ENCODE measurements at places on chromosomes 7 and 10.
A peak's percentile ranks its signal among the peaks of the same experiment; 100 is the strongest.

DNA sequence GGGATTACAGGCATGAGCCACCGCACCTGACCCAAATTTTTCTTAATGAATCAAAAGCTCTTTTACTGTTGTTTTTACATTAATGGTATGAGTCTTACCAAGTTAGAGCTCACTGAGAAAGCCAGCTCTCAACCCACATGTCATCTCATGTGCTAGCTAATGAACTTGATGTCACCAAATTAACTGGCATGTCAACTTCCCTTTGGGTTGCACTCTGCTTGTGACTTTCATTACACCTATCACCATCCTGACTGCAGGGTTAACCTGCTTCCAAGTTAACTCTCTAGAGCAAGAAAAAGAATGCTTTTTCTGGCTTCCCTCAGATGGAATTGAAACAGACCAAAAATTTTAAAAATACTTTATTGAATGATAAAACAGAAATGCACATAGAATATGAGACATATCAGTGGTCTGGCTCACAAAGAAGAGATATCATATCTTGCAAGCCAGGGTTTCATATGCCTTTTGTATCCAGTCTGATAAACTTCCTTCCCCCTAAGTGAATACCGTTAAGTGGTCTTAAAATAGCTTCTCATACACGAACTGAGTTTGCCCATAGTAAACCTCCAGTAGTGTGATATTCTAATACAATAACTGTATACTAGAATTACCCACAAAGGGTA is 42.9 kb upstream of the TRIM24 start:
- no peak for DNase-seq

DNA sequence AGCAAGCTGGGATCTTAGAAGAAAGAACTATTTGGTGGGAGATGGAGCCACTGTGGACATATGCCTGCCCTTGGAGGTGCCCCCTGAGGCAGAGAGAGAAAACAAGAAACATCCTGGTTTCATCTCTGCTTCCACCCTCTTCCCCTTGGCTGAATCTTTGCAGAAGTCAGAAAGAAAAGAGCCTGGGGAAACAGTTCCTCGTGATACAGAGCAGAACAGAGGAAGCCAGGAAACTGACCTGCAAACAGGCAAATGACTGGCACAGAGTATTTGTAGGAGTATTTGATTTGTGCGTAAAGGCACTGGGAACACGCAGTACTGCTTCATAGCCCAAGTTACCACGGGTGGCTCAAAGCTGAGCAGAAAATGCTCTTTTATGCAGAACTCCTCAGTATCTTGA is 7.0 kb upstream of the KEL start:
- DNase-seq: no peak

GRCh38 chr7:21543528-21544302 is 876 bp downstream of the DNAH11 start:
- DNase-seq: no peak

GRCh38 chr7:42931447-42931833 is 534 bp downstream of the PSMA2 start:
- no peak for DNase-seq

GRCh38 chr10:23324351-23324750 is 20.2 kb downstream of the C10orf67 start:
- no peak for DNase-seq

DNA sequence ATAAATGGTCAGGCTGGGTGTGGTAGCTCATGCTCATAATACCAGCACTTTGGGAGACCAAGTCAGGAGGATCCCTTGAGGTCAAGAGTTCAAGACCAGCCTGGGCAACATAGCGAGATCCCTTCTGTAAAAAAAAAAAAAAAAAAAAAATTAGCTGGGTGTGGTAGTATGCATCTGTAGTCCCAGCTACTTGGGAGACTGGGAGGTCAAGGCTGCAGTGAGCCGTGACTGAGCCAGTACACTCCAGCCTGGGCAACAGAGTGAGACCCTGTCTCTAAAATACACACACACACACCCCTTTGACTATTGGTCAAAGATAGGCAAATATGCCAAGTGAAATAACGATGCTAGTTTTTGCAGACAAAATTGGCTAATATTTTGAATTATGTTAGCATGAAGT is 80.6 kb downstream of the IGF2BP3 start:
- DNase-seq: no peak

GRCh38 chr7:87057210-87057609 is 2.2 kb downstream of the ELAPOR2 start:
- no peak for DNase-seq

GRCh38 chr7:155549226-155549625 is 2.9 kb upstream of the CNPY1 start:
- DNase-seq: no peak

DNA sequence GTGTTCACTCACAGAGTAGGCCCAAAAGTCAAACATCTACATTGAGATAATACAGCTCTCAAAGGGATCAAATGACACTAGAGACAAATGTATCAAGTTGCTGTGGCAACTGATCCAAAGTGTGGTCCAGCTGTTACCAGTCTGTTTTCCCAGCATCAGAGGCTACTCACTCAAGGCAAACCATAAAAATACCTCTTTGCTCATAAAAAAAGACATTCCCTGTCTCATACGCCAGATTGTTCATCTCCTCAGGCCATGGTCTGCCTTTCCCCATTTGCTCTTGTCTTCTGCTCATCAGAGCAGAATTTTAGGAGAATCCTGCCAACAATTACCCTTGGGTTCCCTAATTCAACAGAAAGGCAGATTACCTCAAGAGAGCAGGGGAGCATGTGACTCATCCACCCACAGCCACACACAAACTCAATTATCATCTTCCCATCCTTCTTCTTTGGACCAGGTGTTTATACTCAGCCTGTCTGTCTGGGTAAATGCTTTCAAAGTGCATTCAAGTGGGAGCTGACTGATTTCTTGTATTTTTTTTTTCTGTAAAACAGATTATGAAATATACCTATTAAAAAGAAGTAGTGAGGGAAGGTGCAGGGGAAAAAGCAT is 226.5 kb upstream of the HPS1 start:
- DNase-seq: no peak

- no peak for DNase-seq
These were observed 227.0 kb downstream of the INHBA start for GRCh38 chr7:41475801-41476459.

- DNase-seq: no peak
These were observed 7.8 kb downstream of the C1GALT1 start for GRCh38 chr7:7190142-7190541.

DNA sequence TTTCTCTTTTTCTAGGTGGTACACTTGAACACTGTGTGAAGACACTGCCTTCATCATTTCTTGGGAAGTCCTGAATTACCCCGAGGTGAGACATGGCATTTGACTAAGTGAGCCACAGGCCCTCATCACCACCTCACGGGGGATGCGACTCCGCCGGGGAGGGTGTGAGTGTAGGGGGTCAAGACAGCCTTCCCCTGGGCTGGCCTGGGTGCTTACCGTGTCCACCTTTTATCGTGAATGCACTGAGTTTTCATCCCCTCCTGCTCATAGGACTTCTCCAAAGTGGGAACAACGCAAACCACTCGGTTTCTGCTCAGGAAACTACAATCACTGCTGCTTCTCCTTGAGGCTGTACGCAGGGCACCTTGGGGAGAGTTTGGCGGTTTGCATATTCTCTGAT is 176.9 kb downstream of the SH2D4B start:
- DNase-seq: no peak

GRCh38 chr10:44024356-44025116 is 360.4 kb downstream of the CXCL12 start:
- no peak for DNase-seq

DNA sequence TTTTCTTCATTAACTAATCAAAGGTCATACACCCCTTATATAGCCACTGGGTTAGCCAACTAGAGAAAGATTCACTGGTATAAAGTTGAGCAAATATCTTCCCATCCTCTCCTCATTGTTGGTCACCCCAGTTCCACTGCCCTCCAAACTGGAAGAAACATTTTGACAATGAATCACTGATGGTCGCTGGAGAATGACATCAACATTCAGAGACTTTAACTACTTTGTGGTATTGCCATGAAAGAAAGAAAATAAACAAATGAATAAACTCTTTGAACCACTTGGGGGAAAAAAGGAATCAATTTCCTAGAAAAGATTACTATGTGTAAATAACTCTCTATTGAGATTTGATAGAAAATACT is 23.4 kb downstream of the HYCC1 start:
- DNase-seq: no peak

DNA sequence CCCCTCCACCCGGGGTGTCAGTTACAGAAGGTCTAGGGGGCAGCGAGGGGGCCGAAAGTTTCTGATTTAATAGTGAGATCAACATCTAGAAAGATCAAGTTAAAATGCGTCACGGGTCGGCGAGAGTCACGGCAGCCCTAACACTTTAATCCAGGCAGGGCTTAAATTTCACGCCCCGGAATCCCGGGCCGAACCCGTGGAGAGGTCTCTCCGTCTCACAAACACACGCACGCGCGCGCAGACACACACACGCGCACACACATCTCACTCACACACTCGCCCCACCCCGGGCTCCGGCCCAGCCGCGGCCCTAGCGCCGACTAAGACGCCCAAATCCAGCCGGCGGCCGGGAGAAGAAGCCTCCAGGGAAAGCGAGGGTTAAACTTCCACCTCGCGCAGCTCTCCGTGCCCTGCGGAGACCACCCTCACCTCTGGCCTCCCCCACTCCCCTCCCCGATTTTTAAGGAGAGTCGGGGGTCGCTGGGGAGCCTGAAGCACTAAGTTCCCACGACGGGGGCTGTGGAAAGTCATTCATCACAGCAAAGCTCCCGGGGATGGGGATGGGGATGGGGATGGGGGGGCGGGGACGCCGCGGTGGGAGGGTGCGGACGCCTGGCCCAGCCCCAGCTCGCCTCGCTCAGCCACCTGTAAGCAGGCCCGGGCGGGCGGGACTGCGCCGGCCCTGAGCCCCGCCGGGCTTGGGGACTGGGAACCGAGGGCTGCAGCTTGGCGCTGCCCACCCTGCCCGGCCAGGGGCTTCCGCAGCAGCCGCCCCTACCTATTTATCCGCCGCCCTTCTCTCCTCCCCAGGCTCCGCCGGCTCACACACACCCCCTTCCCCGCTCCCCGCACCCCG is 1.6 kb downstream of the PDGFA start:
- DNase-seq: no peak

GRCh38 chr7:150964593-150965111 is 13.5 kb downstream of the KCNH2 start:
- no peak for DNase-seq

DNA sequence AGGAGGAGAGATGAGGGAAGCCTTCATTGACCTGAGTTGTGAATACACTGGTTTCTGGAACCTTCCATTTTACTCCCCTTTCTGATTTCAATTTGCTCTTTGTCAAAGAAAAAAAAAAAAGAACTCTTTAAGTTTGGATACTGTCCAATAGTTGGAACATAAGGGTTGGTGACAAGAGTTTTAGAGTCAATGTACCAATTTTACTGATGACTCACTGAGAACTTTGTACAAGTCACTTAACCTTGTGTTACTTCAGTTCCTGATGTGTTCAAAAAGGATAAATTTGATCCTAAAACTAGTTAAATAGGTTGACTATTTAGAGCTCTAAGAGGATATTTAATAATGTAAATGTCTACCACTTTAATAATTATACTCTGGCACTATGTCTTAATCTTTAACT is 4.1 kb upstream of the CDK14 start:
- no peak for DNase-seq

GRCh38 chr7:136114966-136115762 is 138.0 kb upstream of the MTPN start:
- DNase-seq: peak; percentile 46

DNA sequence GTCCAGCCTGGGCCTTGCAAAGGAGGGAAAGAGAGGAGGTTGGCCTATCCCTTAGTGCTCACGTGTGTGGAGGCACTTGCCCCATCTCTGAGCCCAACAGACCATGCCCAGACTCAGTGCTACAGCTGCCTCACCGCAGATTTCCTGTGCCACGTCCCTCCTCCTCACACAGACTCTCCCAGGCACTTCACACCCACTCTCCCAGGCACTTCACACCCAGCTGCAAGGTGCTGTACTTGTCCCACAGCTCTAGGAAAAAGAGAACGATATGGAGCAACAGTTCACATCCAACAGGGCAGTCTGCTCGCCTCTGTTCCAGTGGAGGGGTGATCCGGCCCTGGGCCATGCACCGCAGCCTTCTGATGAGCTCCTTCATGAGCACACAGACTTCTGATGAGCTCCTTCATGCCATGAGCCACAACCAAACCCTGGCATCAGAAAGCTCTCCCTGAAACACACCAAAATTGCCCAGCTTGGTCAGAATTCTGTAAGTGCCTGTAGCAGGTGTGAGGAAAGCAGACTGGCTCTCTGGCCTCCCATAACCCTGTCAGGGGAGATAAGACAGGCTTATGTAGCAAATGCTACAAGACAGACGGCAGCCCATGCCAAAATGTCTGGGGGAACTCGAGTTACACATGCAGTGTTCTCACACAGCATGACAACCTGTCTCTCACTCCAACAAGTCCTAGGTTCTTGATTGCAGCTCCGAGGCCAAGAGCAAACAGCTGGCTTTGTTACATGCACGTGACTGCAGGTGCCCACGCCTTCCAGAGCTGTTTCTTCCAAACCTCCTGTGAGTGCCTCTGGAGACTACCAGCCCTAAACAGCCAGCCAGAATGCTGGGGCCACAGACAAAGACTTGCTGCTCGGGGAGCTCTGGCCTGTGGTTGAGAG is 348.5 kb downstream of the GRID1 start:
- DNase-seq: no peak

- DNase-seq: no peak
These were observed 701.1 kb downstream of the NRG3 start for GRCh38 chr10:82576093-82576492.

- peak; percentile 78 for DNase-seq
These were observed 128.8 kb downstream of the GATA3 start for GRCh38 chr10:8183241-8183704.

- peak; percentile 37 for DNase-seq
These were observed 992 bp upstream of the IGF2BP3 start for GRCh38 chr7:23471106-23471859.

GRCh38 chr10:38143587-38143986 is 49.5 kb downstream of the ZNF37A start:
- no peak for DNase-seq

GRCh38 chr7:47478926-47479711 is 102.8 kb downstream of the TNS3 start:
- no peak for DNase-seq

DNA sequence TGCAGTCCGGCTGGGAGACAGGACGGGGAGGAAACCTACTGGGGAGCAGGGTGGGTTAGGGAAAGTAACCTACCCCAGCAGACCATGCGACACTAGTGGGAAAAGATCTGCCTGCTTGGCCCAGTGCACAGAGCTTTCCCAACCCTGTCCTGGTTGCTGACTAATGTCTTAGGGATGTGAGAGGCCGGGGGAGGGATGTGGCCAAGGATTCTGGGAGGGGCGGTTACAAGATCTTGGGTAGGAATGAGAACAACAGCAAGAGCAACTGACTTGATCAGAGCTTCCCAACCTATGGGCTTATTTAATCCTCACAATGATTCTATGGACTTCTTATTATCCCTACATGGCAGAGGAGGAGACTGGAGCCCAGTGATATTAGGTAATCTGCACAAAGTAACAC is 24.0 kb upstream of the EIF5AL1 start:
- DNase-seq: no peak
